ENCODE measurements at places on chromosomes 4 and X.

DNA sequence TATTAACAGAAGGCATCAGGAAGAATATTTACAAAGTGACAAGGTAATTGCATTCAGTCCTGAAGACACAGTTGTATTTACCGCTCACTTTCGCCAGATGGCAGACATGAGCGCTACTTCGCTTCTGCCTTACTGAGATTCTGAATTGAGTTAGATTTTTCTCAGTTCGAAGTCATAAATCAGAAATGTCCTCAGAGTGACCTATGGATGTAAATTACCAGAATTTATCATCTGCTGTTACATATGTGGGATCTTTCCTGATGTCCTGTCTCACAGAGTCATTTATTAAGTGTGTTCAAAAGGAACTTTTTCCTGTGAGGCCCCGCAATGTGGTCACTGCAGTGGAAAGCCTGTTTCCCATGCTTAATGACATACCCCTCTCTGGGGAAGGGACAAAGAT lies 97.3 kb upstream of the DCLK2 start:
- H3K4me1 ChIP-seq = peaks cover 8% of the 10 kb centered on the region
- H3K27me3 ChIP-seq = peaks cover 3% of the 10 kb centered on the region
- H3K27ac ChIP-seq = no peak overlapping the region
- H3K36me3 ChIP-seq = no peaks in the 10 kb centered on the region
- H3K4me3 ChIP-seq = no peak overlapping the region
- peak; percentile 50 for DNase-seq

DNA sequence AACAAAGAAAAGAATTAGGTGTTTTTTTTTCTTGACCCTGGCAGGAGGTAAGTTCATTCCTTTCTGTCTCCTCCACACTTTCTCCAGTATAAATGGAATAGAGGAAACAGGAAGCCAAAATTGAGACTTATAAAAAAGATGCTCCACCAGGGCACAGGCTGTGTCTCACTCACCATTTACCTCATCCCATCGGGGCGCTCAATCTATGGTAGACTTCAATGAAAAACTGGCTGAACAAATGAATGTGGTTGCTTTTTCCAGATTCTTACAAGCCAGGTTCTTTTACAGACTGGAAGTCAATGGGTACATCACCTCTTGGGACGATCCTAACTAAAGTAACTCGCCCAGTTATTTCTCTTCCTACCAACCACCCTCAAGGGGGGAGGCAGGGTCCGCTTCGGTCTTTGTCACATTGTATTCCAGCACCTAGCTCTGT lies 685 bp downstream of the COMMD8 start:
- H3K36me3 ChIP-seq = peaks cover 28% of the 10 kb centered on the region
- peaks cover 38% of the 10 kb centered on the region for H3K4me1 ChIP-seq
- no peak for DNase-seq
- H3K4me3 ChIP-seq = peak overlapping the region; percentile 87

DNA sequence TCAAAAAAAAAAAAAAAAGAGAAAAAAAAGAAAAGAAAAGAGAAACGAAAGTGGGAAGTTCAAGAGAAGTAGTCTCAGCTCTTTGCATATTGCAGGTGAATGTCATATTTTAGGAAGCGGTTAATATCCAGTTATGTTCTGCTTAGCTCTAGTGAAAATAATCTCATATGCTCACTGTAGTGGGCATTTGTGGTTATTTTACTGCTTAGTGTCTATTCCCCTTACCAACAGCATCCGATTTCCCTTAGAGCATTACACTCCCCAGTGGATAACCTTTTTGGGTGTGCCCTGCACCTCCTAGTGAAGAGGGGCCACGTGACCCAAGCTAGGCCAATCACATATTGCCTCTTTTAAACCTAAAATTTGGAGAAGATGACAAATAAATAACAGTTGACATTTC lies 111.2 kb upstream of the ZNF827 start:
- H3K36me3 ChIP-seq = no peaks in the 10 kb centered on the region
- H3K27me3 ChIP-seq = peaks cover 29% of the 10 kb centered on the region
- no peaks in the 10 kb centered on the region for H3K4me1 ChIP-seq

DNA sequence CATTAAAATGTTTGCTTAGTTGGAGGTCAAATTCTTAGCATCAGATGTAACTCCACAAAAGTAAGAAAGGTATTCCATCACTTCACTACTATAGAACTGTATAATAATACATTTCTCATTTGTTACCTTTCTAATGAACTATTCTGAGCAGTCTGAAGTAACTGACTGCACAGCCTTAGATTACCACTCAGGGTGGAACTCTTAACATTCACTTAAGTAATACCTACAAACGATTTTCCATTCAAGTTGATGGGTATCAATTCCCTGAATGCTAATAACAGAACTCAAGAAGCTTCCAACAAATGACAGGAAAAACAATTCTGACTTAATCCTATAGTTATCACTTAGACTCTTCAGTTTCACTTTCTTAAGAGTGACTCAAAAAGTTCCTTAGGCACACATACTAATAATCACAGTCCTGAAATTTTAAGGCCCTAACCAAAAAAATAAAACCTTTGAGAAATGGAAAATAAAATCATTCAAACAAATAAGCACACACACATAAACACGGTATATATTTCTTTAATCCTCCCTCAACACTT lies 20.9 kb downstream of the HNRNPD start:
- H3K4me3 ChIP-seq = peak overlapping the region; percentile 37
- no peak for DNase-seq
- no peaks in the 10 kb centered on the region for H3K27me3 ChIP-seq
- peaks cover 92% of the 10 kb centered on the region for H3K36me3 ChIP-seq
- peaks cover 68% of the 10 kb centered on the region for H3K4me1 ChIP-seq

DNA sequence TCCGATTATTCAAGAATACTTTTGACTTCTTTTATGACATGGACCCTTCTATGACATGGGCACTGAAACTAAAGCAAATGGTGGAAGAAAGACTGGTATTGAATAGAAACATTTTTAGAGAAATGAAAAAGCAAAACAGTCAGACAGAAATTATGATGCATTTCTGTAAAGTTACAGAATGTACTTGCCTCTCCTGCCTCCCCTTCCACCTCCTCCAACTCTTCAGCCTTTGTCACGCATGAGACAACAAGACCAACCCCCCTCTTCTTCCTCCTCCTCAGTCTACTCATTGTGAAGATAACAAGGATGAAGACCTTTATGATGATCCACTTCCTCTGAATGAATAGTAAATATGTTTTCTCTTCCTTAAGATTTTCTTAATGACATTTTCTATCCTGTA lies 46.3 kb upstream of the HUWE1 start:
- H3K27me3 ChIP-seq = peaks cover 29% of the 10 kb centered on the region
- H3K4me3 ChIP-seq = peak overlapping the region; percentile 65
- DNase-seq = no peak
- peaks cover 18% of the 10 kb centered on the region for H3K36me3 ChIP-seq
- peaks cover 61% of the 10 kb centered on the region for H3K4me1 ChIP-seq
- peak overlapping the region; percentile 92 for H3K27ac ChIP-seq

DNA sequence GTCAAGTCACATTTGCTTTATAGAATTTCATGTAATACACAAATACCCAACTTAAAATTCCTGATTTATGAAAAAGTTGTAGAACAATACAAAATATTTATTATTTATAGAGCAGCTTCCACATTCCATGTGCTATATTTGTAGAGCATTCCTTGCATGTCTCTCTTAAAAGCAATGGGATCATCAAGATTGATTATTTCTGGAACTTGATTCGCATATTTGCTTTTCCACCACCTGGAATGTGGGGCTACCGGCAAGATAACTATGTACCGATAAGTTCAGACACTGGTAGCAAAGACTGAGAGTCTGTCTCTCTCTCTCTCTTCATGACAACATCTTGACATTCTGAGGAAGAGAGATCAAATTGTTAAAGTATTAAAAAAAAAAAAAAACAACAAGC lies 59.3 kb downstream of the MAPK10 start:
- H3K4me3 ChIP-seq = no peak overlapping the region
- DNase-seq = no peak
- H3K36me3 ChIP-seq = no peaks in the 10 kb centered on the region
- H3K4me1 ChIP-seq = no peaks in the 10 kb centered on the region

- H3K4me1 ChIP-seq = no peaks in the 10 kb centered on the region
- H3K4me3 ChIP-seq = no peak overlapping the region
- no peak for DNase-seq
Measured at GRCh38 chr4:38590046-38590445, 74.0 kb upstream of the KLF3 start.

DNA sequence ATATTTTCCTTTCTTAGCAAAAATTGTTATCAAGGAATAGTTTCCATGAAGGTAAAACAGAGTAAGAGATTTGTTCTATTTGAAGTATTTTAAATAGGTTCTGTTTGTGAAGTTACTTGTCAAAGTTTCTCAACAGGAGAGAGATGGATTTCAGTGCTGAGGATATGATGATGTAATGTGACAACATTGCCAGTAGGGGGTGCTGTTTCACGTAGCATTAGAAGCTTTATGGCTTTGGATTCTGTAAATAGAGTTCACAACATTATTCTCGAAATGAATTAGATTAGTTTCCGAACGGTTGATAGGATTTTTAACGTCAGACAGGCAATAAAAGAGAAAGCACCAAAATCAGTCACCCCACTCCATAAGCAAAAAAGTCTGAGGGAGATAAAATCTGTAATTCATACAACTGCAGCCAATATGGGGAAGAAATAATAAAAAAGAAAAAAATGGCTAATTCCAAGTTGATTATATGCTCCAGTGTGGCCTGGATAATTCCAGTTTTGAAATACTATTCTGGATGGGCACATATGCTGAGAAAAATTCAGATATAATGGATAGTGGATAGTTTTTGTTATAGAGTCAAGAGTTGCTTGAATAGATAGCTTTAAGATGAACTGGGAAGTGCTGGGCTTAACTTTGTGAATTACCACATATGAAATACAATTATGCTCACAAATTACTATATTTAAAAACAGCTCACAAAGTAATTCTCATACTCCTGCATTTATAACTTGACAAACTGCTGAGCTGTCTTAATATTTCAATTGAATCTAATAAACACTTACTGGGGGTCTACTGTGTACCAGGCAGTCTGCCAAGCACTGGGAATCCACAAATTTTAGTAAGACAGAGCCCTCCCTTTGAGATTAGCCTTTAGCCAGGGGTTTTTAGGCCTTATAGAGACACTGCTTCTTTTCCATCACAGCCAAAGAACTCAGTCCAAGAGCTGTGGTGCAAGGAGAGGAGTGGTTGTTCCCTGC lies 109.1 kb downstream of the GPAT3 start:
- peaks cover 14% of the 10 kb centered on the region for H3K27me3 ChIP-seq
- H3K4me1 ChIP-seq = peaks cover 2% of the 10 kb centered on the region
- H3K27ac ChIP-seq = no peak overlapping the region
- no peak for DNase-seq
- H3K36me3 ChIP-seq = no peaks in the 10 kb centered on the region

- DNase-seq = no peak
- peaks cover 68% of the 10 kb centered on the region for H3K27me3 ChIP-seq
- no peak overlapping the region for H3K4me3 ChIP-seq
- no peak overlapping the region for H3K27ac ChIP-seq
- no peaks in the 10 kb centered on the region for H3K4me1 ChIP-seq
Measured at GRCh38 chrX:16312761-16313623, 145.7 kb downstream of the MAGEB17 start.

DNA sequence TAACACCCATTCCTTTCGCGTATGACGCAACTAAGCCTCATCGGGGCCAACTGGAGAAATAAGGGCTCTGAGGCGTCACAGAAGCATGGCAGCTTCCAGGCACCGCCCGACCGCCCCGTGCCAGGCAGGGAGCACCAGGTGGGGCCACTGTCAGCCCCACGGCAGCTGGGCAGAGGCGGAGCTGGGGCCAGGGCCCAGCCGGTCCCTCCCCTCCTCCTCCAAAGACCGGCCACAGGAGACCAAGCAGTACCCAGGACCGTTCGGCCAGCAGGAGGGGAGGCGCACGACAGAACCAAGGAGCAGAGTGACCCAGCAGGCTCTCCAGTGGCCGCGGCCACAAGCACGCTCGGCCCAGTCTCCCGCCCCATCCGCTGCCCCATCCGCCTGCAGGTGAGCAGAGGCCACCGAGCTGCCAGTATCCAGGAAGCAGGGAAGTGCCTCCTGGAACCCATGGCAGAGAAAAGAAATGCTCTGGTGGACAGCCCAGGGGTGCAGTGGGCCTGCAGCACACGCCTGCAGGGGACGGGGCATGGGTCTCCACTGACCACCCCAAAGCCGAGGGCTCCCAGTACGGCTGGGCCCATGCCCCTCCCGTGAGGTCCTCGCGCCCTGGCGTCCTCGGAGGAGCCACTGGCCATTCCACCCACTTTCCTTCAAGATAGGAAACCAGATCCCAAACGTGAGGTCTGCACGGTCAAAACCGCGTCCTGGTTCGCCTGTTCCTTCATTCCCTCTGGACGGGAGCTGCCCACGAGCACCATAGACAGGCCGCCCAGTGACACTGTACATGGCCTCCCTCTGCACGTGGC lies 9.6 kb downstream of the CTBP1 start:
- H3K27ac ChIP-seq = peak overlapping the region; percentile 33
- peaks cover 68% of the 10 kb centered on the region for H3K36me3 ChIP-seq
- H3K4me1 ChIP-seq = peaks cover 24% of the 10 kb centered on the region
- no peaks in the 10 kb centered on the region for H3K27me3 ChIP-seq
- DNase-seq = no peak

DNA sequence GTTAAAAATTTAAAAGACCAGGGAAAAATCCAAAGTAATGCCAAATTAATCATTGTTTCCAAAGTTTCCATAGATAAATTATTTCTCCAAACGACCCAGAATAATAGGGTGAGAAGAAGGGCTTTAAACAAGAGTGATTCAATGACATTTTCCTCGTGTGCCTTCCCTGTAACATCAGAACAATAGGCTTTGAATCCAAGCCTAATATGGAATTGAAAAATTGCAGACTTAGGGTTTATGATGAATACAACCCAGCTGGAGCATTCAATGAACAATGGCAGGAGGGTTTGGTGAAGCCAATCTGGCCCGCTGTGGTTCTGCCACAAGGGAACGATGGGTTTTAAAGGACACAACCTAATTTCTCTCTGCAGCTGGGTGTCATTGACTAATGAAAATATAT lies 94.2 kb downstream of the CBLL2 start:
- H3K4me3 ChIP-seq = no peak overlapping the region
- peaks cover 33% of the 10 kb centered on the region for H3K27me3 ChIP-seq
- H3K4me1 ChIP-seq = no peaks in the 10 kb centered on the region
- no peak overlapping the region for H3K27ac ChIP-seq

DNA sequence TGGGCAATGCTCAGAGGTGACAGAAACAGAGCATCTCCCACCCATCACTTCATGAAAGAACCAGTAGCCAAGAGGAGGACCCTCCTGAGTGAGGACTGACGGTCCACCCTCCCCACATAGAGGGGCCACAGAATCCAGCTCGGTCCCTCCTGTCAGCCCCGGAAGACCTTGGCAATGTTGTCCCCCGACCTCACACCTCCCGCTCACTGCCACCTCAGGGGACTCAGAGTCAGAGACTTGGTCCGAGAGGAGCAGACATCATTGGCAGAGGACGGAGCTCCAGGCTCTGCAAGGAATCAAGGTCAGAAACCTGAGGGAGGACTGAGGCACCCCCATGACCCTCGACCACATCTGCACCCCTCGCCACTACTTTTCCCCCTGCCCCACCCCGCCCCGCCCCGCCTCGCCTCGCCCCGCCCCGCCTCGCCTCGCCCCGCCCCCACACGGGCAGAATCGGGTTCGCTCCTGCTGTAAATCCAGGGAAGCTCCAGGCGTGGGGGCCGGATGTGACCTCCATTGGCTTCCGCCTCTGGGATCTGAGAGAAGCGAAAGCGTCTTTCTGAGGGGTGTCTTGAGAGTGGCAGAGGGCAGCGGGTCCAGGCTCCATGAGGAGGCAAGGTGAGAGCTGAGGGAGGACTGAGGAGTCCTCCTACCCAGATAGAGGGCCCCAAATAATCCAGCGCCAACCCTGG lies at the start of gene MAGEA11:
TSS of gene MAGEA11 (plus strand) at position 516 of the 692 bp plus-strand sequence. CDS start 1,100 bp downstream, outside the sequence.
- H3K4me3 ChIP-seq = no peak within 1 kb of the TSS
- H3K36me3 ChIP-seq = no peaks in the 10 kb centered on the region
- no peak for DNase-seq
- H3K27ac ChIP-seq = no peak within 1 kb of the TSS

GRCh38 chr4:101114936-101115372 lies 232.4 kb downstream of the PPP3CA start:
- no peak for DNase-seq
- no peak overlapping the region for H3K4me3 ChIP-seq
- no peaks in the 10 kb centered on the region for H3K4me1 ChIP-seq
- no peaks in the 10 kb centered on the region for H3K27me3 ChIP-seq
- no peaks in the 10 kb centered on the region for H3K36me3 ChIP-seq
